ENCODE measurements at places on chromosomes 6 and 20. TPM values are rescaled to one million over a fixed set of nuclear protein-coding genes. Genes with fewer than 3 reads are reported as not detected.

DNA sequence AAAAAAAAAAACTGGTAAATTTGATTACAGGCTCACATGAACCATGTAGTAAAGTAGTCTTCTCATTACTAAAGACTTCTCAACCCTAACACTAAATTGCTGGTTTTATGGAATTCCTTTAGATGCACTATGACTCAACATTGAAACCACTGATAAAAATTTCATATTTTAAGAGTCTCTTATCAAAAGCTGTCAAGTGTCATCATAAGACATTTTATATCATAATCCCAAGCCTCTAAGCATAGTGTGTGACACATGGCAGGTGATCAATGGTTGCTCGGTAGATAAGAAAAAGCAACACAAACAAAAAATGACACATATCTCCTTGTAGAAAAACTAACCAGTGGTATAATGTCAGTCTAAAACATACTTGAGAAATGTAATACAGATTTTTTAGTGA lies 258.4 kb downstream of the RNGTT start:
- DNase-seq, result no peak

GRCh38 chr6:111406200-111406721 lies 76.8 kb downstream of the REV3L start:
- no peak for DNase-seq

GRCh38 chr6:111306104-111306888 lies 176.7 kb downstream of the REV3L start:
- DNase-seq, result peak; percentile 22

DNA sequence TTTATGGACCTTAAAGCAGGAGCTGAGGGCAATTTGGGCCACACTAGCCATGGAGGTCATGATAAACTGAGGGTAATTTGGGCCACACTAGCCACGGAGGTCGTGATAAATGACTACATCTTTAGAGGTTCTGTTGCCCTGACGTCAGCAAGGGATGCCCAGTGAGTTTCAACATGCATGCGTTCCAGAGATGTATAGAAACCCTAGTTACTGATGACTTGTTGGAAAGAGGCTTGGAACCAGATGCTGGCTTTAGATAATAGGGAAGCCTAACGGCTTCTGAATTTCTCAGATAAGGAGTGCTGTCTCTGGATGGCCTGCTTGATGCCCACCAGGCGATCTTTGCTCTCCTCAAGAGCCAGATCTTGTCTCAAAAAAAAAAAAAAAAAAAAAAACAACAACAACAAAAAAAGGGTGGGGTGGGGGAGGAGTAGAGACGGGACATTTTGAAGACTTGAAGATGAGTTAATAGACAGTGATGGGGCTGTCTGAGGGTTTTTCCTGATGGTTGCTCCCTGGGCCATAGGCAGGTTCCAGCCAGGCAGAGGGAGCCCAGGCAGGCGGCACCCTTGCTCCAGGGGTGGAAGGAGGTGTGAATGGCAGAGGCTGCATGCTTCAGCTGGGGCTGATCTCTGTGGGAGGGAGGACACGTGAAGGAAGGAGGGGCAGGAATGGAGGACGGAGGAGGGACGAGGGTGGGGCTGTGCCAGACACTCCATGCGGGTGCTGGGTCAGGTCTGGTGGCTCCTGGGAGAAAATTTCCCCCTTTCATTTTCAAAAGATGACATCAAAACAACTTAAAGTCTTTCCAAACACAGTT lies 27.0 kb upstream of the FRMD1 start:
- no peak for DNase-seq

- no peak for DNase-seq
Observed at GRCh38 chr20:2246069-2246491, 49.7 kb upstream of the TGM3 start.

GRCh38 chr6:170025935-170026750 lies 264.7 kb downstream of the DLL1 start:
- DNase-seq, result peak; percentile 79

GRCh38 chr6:150891888-150892485 lies 26.5 kb downstream of the MTHFD1L start:
- peak; percentile 67 for DNase-seq

DNA sequence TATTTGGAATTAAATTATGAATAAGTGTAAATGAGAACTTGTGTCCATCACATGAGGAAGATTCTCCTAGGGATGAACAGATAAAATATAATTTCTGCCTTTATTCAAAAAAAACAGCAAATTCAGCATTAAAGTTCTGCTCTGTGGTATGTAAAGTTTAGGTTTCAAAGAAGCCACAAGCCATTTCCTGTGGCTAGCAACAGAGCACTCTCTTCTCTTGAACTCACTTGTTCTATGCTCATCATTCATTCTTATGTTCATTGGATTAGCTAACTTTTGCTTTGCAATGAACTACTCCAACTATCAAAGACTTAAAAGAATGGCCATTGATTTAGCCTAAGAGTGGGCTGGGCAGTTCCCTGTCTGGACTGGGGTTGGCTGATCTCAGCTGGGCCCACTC lies 20.8 kb upstream of the SNRPB2 start:
- DNase-seq, result no peak

DNA sequence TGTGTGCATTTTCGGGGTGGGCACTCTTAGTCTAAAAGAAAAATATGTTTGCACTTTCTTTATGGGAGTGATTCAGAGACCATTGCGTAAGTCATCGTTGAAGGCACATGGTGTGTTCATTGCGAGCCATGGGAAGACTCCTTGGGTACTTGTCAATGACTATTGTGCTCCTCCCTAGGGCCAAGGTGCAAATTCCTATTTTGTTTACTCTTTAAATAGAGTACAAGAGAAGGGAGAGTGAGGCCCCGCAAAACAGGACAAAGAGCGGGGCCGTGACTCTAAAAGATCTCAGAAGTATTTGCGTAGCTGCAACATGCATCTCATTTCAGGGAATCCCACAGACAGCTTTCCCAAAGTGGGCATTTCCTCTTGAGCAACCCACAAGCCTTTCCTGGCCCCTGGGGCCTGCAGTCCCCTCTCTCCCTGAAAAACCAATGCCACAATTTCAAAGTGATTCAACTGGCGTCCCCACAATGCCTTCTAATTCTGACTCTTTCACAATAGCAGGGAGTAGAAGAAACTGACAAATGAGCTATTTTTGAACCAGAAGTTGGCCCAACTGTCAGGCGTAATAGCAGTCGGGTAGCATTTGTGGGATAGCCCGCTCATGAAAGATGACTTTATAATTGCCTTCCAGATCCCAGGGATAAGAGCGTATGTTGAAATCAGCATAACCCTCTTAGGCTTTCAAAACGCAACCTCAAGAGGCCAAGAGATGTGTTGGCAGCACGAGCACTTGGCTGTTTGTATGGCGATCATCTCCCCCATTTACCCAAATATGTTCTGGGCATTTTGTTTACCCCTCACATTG lies 277.9 kb upstream of the BMP2 start:
- no peak for DNase-seq

Gene PRL
- not detected for total RNA-seq

Gene CLDN20
- total RNA-seq, result not detected

Gene ZSCAN31
- 4.9 TPM for total RNA-seq

Gene PGBD1
- 3.1 TPM for total RNA-seq

Gene GSTA2
- total RNA-seq, result not detected

Gene ASIP
- not detected for total RNA-seq
